ENCODE measurements at places on chromosomes 11 and 22.

GRCh38 chr11:92819830-92820229, 149.6 kb upstream of the MTNR1B start:
- no peak for DNase-seq

GRCh38 chr11:76206327-76207081, at the start of gene WNT11:
Gene WNT11 (minus strand): TSS chr11:76206502. CDS start chr11:76206407, 95 bp downstream.
- peak; percentile 61 for DNase-seq

DNA sequence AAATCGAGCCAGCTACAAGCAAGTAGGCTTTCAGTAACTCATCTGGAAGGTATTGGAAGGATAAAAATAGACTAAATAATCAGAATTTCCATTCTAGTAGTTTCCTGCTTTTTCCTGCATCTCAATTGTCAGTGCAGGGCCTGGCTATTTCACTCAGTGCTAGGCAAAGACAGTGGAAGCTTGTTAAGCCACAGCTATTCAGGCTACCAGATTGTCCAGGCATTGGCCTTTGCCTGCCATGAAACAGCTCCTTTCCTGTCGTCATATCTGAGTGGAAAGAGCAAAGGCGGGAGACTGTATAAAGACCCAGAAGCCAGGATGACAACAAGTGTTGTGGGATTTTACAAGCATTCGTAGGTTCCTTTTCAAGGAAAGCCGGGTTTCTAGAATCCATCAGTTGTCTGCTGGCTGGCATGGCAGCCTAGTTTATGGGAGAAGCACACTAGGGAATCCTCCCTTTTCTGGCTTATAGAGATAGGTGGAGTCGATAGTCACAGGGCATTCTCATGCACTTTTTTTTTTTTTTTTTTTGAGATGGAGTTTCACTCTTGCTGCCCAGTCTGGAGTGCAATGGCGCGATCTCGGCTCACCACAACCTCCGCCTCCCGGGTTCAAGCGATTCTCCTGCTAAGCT, 2.0 kb upstream of the TNRC6B start:
- DNase-seq, result no peak

- DNase-seq, result no peak
These were observed 25.6 kb upstream of the TENM4 start for GRCh38 chr11:79466411-79466810.

DNA sequence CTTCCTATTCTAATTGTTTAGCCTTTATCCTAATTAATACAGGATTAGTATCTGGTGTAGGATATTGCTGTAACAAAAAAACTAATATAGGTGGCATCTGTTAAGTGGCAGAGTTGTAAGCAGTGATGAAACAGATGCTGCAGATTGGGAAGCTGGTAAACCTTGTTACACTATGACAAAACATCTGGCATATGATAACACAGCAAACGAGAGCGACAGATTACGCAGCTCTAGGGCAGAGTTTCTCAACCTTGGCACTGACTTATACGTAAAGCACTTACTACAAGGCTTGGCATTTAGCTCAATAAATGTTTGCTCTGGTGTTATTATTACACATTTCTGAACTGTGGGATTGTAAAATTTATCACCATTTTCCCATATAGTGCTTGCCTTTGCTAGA, 137.0 kb downstream of the ATG16L2 start:
- DNase-seq, result no peak

GRCh38 chr11:76391021-76391420, 9.9 kb downstream of the GVQW3 start:
- DNase-seq, result peak; percentile 56

DNA sequence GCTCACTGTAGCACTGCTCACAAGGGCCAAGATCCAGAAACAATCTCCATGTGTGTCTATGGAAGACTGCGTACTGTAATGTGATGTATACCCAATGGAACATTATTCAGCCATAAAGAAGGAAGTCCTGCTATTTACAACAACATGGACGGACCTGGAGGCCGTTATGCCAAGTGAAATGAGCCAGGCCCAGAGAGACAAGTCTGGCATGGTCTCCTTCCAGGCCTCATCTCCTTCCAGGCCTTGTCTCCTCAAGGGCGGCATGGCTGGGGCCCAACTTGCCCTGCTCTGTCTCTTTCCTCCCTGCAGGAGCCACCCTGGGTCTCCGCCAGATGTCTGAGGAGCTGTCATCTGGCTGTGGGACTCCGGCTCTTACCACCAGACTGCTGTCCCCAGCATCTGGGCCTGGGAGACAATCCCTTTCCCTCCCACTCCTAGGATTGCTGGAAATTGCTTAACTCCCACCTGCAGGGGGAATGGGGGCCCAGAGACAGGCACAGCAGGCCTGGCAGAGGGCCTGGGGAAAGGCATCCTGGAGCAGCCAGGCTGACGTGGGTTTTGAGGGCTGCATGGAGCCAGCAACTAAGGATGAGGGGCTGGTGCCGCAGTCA, 1326.6 kb downstream of the TBC1D22A start:
- no peak for DNase-seq

- no peak for DNase-seq
These were observed 202.9 kb downstream of the DBX1 start for GRCh38 chr11:19957294-19957943.

DNA sequence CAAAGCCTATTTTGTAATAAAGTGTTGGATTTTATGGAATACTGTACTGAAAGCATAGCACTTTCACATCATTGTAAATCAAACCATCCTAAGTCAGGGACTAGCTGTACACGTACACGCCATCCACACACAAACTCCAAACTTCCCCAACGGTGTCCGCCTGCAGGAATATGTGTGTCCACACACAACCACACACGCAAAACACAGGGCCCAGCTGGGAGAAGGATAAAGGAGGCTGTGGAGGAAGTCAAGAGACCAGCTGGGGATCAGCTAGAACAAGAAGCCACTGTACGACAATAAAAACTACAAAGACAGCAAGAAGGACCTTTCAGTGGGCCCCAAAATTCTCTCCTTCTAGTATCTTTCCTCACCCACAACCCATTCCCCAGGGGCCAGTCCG, 1.6 kb downstream of the TRIM29 start:
- no peak for DNase-seq

GRCh38 chr22:17734187-17734586, 40.1 kb downstream of the BID start:
- no peak for DNase-seq

GRCh38 chr11:32420937-32421901, 14.1 kb downstream of the WT1 start:
- DNase-seq, result no peak

DNA sequence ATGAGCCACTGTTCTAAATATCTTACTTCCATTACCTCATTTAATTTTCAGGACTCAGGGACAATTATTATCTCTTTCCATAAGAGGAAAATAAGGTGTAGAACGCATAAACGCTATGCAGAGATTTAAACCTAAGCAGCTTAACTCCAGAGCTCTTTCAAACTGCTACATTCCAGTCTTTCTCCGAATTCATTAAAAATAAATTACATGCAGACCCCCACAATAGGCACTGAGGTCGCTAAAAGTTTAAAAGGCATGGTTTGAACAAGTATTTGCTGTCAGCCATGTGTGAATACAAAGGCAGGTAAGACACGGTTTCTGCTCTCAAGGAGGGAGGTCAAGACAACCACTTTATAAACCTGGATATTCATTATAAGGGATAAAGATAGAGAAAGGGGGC, 983 bp downstream of the NARS2 start:
- no peak for DNase-seq

DNA sequence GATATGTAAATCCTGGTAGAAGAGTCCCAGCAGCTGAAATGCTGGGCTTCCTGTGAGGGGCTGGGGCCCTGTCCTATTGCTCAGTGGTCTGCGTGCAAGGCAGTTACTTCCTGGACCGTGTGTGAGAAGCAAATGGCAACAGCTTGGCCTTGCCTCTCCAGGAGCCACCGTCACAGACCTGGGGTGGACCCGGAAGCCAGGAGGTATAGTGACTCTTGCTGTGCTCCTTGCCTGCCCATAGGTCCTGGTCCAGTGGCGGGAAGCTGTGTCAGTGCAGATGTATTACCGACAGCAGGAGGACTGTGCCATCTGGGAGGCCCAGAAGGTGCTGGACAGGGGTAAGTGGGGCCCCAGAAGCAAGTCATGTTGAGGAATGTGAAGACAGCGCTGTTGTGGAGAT, 54.3 kb downstream of the PISD start:
- no peak for DNase-seq
